ENCODE measurements at places on chromosomes 3 and 15.

GRCh38 chr3:183044547-183045229, 54.6 kb downstream of the MCCC1 start:
- no peak for DNase-seq

- no peak for DNase-seq
These were observed 33.4 kb downstream of the UNC13C start for GRCh38 chr15:54011656-54012055.

GRCh38 chr3:47347217-47347801, 33.5 kb upstream of the PTPN23 start:
- DNase-seq: no peak

GRCh38 chr3:120173056-120173675, 78.9 kb upstream of the GSK3B start:
- no peak for DNase-seq

DNA sequence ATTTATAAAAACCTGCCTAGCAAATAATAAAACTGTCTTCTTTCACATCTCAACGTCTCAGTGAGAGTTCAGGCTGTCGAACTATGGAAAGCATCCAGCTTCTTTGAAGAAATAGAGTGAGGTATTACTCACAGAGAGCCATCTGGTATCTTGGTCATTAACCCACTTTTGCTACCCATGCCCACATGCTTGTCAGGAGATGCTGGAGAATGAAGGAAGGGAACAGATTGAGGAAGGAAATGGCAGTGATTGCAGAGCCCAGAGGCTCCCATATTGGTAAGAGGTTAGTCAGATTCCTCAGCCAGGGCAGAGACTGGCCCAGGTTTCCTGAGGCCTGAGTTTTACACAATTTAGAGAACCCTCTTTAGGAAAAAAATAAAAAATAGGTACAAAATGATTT, 119.1 kb downstream of the B3GALNT1 start:
- DNase-seq: no peak

GRCh38 chr3:44913868-44914468, 39.6 kb downstream of the TGM4 start:
- peak; percentile 53 for DNase-seq

- DNase-seq: no peak
These were observed 150.3 kb downstream of the AGBL1 start for GRCh38 chr15:86229936-86230335.

All from activated T-cell treated with anti-CD3 and anti-CD28 coated beads for 1 hour (primary cell).